PC-9 (cell line): ENCODE measurements at places on chromosomes 13 and 19. TPM values are rescaled to one million over a fixed set of nuclear protein-coding genes. Genes with fewer than 3 reads are reported as not detected.

- DNase-seq = no peak
These were observed 6.5 kb downstream of the ZNF426 start for GRCh38 chr19:9531933-9532332.

DNA sequence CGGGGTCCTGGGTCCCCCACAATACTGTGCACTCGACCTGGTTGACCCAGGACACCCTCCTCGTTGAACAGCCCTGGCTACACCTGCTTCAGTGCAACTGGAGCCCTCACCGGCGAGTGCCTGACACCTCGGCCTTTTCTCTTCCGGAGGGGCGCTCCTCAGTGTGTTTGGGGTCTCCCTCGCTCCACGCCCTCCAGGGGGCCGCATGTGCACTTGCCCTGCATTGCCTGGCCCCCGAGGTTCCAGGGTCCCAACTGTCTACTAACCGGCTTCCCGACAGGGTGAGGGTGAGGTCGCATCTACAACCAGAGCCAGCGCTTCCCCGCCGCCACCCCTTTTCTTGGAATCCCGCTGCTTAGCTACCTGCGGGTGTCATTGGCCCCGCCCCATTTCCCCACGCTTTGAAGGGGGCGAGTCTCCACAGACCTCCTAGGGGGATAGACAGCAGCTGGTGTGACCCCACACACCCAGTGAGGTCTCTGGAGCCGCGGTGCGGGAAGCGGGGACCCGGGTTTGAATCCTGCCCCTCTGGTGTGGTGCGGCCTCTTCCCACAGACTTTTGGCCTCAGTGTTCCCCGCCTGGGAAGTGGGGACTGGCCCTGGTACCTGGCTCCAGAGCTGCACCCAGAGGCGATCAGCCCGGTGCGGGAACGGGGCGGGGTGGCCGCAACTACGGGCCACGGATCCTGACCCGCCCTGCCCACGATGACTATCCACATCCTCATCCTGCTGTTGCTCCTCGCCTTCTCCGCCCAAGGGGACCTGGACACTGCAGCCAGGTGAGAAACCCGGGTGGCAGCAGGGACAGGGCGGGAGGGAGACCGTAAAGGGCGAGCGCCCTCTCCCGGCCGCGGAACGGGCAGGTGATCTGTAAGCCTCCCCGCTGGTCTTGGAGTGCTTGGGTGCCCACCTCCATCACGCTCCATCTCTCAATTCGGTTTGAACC, at the start of gene ADM5:
Gene ADM5 (plus strand): TSS at position 462 of the 946 bp plus-strand sequence. CDS start 244 bp downstream, at position 706.
- no peak for DNase-seq

DNA sequence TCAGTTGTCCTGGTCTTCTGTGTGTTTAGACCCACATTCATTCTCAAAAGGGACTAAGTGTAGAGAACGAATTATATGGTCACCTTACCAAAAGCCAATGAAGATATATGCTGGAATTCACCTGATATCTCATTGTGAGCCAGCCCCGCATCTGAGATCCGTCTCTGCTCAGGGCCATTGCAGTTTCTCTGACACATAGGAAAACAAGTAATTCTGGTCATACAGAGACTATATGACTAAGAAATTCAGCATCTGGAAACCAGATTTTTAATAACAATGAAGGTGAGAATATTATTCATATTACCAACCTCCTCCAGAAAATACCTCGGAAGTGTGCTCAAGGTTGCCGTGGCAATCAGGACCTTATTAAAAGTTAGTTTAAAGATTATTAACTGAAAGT, 278.6 kb upstream of the EDNRB start:
- peak; percentile 2 for DNase-seq

- DNase-seq = peak; percentile 49
These were observed 13.5 kb upstream of the TLE5 start for GRCh38 chr19:3075605-3076431.

GRCh38 chr19:6693681-6694080, 23.7 kb upstream of the TNFSF14 start:
- DNase-seq = no peak

DNA sequence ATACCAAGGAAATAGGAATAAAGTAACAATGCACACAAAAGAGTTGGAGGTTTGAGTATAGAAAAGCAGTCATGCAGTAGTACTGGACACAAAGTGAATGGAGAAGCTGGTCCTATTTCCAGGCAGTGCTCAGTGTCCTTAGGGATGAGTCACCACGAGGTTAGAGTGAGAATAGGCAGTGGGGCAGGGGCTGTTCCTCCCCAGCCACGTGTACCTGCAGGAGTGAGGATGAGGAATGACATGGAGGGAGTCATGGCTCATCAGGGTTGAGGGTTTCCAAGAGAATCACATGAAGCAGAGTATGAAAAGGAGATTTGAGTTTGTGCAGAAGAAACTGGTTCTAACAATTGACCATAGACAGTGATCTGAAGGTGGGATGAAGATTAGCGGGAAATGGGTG, 74.8 kb upstream of the ZNF835 start:
- no peak for DNase-seq

- peak; percentile 68 for DNase-seq
These were observed 848 bp upstream of the CEBPA start for GRCh38 chr19:33302974-33303790.

DNA sequence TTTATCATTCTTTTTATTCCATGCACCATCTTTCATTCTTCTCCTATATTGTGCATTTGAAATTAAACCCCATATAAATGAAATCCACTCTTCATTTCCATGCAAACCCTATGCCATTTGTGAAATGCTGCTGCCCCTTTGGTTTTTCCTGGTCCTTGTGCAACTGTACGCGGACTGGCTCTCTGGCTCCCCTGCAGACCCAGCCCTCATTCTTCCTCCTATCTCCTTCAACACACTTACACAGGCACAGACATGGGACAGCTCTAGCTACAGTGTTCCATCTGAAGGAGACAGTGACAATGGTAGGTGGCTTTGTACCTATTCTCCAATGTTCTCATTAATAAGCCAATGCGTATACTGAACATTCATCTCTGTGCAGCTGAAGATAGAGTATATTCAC, 81.6 kb downstream of the ESD start:
- DNase-seq = no peak

DNA sequence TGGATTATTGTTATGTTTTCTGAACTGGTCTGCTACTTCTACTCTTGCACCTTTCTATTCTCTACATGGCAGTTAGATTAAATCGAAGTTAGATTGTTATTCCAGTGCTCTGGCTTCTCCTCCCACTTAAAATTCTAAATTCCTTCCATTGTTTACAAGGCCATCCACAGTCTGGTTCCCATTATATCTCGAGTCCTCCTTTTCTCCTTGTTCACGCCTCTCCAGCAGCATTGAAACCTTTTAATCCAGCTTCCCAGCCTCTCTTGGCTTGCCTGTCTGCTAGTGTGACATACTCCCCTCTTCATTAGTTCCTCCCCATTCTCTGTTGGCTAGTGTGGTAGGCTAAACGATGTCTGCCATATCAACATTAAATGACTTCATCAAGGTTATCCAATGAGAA, 54.5 kb downstream of the DNAJC15 start:
- DNase-seq = no peak

DNA sequence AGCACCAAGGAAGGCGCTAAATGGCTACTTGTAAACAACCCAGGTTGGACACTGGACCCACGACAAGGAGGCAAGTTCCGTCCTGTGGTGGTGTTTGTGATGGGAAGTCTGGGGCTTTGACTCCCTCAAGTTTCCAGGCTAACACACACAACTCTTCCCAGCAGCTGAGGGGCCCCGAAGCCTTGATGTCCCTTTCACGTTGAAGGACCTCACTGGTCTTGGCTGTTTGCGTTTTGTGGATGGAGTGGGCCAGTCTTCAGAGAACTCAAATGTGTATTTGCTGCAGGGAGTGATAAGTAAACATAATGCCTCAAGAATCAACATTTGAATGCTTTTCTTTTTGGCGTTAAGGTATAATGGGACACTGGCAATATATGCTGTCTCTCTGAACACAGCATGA, 199.2 kb downstream of the TM9SF2 start:
- DNase-seq = no peak

DNA sequence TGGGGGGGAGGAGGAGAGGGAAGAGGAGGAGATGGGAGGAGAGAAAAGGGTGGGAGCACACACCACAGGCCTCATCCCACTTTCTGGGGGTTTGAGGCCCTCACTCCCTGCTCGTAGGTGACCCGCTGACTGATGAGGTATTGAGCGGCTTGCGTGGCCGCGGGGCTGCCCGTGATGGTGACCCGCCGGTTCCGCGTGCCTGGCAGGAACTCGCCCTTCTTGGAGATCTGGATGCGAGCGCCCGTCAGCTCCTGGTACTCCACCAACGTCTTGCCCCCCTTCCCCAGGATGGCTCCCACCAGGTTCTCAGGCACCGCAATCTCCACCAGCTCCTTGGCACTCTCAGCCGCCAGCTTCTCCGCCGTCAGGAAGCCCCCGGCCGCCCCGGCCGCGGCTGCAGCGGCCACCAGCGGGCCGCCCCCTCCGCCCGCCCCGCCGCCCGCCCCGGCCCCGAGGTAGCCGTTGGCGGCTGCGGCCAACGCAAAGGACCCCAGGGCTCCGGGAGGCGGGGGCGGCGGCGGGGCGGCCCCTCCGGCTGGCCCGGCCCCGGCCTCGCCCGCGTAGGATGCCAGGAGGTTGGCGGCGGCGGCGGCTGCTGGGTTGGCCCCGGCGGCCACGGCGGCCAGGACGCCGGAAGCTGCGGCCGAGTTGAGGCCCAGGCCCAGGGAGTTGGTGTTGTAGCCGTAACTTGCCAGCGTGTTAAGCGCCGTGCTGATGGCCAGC, 25.4 kb upstream of the NANOS2 start:
- DNase-seq = no peak

- no peak for DNase-seq
These were observed 3.5 kb upstream of the ZFP82 start for GRCh38 chr19:36421749-36422481.

DNA sequence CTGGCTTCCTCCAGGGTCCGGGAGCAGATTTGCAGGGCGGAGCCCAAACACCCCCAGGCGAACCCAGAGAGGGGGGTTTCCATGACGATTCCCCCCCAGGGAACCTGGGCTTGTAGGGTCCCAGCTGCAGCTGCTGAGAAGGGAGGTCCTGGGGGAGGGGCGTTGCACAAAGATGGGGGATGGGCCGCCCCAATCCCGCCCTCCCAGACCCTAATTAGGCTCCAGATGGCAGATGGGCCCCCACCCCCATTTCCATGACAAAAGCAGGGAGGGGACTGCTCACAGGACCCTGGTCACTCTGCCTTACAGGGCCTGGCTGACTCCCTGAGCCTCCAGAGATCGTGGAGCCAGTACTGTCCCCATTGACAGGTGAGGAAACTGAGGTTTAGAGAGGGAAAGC, 15.2 kb downstream of the ELAVL3 start:
- DNase-seq = no peak

GRCh38 chr19:41801792-41802211, 5.4 kb downstream of the CEACAM3 start:
- DNase-seq = peak; percentile 87

- no peak for DNase-seq
These were observed 46.8 kb downstream of the CD320 start for GRCh38 chr19:8261347-8261746.

DNA sequence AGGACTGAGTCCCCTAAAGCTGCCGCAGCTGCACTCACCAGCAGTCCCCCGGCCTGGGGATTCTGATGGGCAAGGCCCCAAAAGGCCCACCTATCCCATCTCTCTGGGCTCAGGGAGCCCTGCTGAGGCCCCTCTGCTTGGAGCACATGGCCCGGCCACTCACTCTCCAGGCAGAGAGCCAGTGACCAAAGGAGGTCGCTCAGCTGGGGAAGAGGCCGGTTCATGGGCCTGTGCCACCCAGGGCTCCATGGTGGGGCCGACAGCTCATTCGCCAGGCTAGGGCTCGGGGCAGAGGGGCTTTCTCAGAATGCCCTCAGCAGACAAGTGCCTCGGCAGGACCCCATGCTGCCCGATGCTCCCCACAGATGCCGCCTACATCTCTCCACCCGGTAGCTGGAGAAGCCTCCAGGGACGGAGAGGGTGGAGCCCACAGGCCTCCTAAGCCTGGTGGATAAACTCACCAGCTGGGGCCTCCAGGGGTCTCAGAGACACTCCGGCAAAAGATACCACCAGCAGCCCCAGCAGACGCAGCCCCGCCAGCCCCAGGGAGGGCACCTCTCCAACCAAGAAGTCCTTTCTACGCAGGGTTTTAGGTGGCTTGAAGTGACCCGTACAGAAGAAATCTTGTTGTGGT, 54.4 kb downstream of the MLLT1 start:
- no peak for DNase-seq

DNA sequence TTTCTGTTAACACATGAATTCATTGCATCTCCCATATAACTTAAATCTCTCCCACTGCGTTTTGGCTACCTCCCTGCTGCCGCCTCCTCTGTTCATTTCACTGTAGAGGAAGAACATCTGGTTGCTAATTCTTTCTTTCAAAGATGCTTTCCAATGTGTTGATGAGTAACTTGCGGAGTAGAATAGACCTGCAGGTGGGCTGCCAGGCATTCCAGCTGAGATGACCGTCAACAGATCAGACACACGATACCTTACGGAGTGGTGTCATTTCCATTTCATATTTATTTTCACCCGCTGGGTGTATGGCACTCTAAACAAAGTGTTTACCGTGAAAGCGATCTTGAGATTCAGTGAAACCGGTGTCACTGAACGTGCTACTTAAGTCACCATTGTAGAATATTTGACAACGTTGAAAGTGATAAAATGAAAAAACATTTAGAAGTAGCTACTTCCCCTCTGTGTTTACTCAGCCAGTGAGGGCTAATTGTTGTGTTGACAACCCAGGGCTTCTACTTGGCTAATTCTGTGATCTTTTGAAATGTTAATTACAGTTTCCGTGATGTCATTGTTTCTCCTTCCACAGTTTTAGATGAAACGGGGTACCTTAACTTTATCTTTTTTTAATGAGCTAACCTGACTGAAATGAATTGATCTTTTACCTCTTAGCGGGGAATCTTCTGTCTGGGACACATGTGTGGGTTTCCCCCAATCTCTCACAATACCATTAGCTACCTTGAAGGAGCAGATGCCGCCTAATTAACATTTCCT, 228.5 kb upstream of the ARGLU1 start:
- no peak for DNase-seq

- DNase-seq = no peak
These were observed 399.1 kb upstream of the SPRY2 start for GRCh38 chr13:80740071-80740470.

- peak; percentile 97 for DNase-seq
These were observed at the start of gene KLK6 for GRCh38 chr19:50969413-50969760. Gene KLK6 (minus strand): TSS chr19:50969591. CDS start chr19:50968104, 1,487 bp downstream.

The AZU1 gene
- not detected in 2 replicates for total RNA-seq

The ATP4A gene
- not detected in 2 replicates for total RNA-seq

The IZUMO2 gene
- not detected in 2 replicates for total RNA-seq

The PGLYRP2 gene
- not detected in 2 replicates for total RNA-seq

The ZNF470 gene
- total RNA-seq = 1.2 and 1.7 TPM in 2 replicates

The BICRA gene
- total RNA-seq = 9.6 and 14.4 TPM in 2 replicates

The ZNF230 gene
- 4.0 and 4.8 TPM in 2 replicates for total RNA-seq
